ENCODE measurements at places on chromosomes 3 and 15. TPM values are rescaled to one million over a fixed set of nuclear protein-coding genes. Genes with fewer than 3 reads are reported as not detected.

Gene PRRT3
- total RNA-seq: 1.9 TPM

Gene TGM5
- not detected for total RNA-seq

Gene SUSD5
- 5.7 TPM for total RNA-seq

Gene IQCH
- total RNA-seq: 4.8 TPM

Gene SERPINI2
- total RNA-seq: not detected

Gene TRPM1
- total RNA-seq: not detected

Gene PARL
- total RNA-seq: 30.7 TPM

Gene EOMES
- not detected for total RNA-seq

Gene CCDC32
- 10.6 TPM for total RNA-seq

Gene SCN11A
- total RNA-seq: not detected
